Cerebellar nuclear complex (tissue), 1 donor: ENCODE measurements at places on chromosomes 11 and 22.

DNA sequence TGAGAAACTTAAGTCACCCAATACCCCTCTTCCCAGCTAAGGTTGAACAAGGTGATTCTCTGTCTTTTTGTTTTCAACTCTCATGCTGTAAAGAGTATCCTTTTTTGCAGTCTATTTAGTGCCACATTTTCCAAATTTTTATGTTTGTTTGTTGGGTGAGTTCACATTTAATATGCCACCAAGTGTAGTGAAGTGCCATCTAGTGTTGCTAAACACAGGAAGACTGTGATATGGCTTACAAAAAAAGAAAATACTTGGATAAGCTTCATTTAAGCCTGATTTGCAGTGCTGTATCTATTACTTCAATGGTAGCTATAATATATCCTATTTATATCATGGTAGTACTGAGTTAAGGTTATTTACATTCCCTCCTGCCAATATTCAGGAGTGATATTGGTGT, 319.2 kb upstream of the CHORDC1 start:
- no peak for DNase-seq

GRCh38 chr11:61066645-61067044, 35.6 kb upstream of the CD5 start:
- no peak for DNase-seq

GRCh38 chr11:6979365-6979764, 40.8 kb downstream of the ZNF214 start:
- no peak for DNase-seq

DNA sequence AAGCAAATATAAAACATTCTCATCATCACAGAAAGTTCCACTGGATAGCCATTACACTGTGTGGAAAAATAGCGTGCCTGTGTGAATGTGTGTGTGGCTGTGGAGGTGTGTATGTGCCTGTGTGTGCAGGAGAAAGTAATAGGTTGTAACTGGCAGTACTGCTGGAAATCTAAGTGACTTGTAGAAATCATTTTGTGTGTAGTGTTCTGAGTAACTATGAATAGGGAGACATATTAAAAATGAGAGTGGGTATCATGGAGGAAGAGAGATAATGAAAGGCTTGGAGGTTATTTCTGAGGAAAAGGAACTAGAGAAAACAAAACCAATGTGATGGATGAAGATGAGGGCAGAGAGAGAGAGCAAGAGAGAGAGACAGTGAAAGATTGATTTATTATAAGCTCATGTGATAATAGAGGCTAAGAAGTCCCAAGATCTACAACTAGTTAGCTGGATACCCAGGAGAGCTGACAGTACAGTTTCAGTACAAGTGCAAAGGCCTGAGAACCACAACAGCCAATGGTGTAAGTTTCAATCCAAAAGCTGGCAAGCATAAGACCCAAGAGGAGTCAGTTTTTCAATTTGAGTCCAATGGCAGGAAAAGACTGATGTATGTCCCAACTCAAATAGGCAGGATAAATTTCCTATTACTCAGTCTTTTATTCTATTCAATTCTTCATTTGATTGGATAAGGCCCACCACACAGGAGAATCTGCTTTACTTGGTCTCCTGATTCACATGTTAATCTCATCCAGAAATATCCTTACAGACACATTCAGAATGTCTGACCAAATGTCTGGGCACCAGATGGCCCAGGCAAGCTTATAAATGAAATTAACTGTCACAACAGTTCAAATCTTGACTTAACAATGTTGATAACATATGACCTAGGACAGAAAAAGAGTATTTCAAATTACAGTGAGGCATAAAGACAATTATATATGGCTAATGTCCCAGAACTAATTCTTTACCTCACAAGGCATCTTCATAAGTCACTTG, 14.9 kb downstream of the KBTBD3 start:
- DNase-seq, result no peak

- no peak for DNase-seq
These were observed 51.8 kb upstream of the SC5D start for GRCh38 chr11:121240650-121241303.

- DNase-seq, result no peak
These were observed 97.0 kb downstream of the PKNOX2 start for GRCh38 chr11:125261588-125261987.

DNA sequence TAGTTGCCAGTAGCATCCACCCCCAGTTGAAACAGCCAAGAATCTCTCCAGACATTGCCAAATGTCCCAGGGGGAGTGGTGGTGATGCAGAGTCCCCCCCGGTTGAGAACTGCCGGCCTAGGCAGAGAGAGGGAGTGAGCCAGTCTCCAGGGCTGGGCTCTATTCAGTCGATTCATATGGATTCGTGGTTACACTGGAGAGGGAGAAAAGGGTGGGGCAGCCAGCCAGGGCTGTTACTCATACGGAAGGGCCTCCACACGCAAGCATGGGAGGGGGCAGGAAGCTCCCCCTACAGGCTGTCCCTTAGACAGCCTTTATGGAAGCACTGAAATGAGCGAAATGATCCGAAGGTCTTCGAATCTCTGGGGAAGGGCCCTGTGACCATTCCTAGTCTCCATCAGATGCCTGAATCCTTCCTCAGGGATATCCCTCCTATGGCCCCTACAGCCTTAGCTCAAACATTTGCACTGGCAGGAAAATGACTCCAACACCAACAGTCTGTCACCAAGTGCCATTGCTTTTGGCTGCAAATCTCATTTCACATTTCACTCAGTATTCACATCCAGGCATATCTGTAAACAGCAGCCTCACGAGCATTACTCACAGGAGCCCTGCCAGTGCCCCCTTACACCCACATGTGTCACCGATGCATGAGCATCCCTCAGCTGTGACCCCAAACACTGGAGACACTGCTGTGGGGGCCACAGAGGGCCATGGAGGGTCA, 18.4 kb upstream of the TLCD5 start:
- no peak for DNase-seq

- no peak for DNase-seq
These were observed 407.3 kb downstream of the NXPE2 start for GRCh38 chr11:115085461-115086210.

- no peak for DNase-seq
These were observed 7.3 kb downstream of the RHOG start for GRCh38 chr11:3833449-3833848.
